ENCODE measurements at places on chromosomes 6 and 20. TPM values are rescaled to one million over a fixed set of nuclear protein-coding genes. Genes with fewer than 3 reads are reported as not detected.

GRCh38 chr6:43181621-43181941 lies 415 bp upstream of the CUL9 start:
- no peak for DNase-seq

GRCh38 chr6:9979996-9980395 lies 434.9 kb downstream of the TFAP2A start:
- DNase-seq, result no peak

GRCh38 chr6:90514496-90514895 lies 72.4 kb downstream of the MAP3K7 start:
- DNase-seq, result no peak

The RNF217 gene
- total RNA-seq, result 55.1 TPM

- no peak for DNase-seq
Observed at GRCh38 chr6:136181861-136182260, 68.2 kb downstream of the MTFR2 start.
